ENCODE measurements at places on chromosomes 4 and X. TPM values are rescaled to one million over a fixed set of nuclear protein-coding genes. Genes with fewer than 3 reads are reported as not detected.

Gene HSFX3
- total RNA-seq, result not detected

Gene LGI2
- total RNA-seq, result 1.6 TPM

Gene TCP11X1
- not detected for total RNA-seq

Gene XAGE1A
- total RNA-seq, result not detected

Measured in skeletal muscle tissue (tissue), 5 donors.